ENCODE measurements at places on chromosomes 6 and 20.

- DNase-seq = no peak
Measured at GRCh38 chr6:137736911-137737310, 130.1 kb upstream of the TNFAIP3 start.

DNA sequence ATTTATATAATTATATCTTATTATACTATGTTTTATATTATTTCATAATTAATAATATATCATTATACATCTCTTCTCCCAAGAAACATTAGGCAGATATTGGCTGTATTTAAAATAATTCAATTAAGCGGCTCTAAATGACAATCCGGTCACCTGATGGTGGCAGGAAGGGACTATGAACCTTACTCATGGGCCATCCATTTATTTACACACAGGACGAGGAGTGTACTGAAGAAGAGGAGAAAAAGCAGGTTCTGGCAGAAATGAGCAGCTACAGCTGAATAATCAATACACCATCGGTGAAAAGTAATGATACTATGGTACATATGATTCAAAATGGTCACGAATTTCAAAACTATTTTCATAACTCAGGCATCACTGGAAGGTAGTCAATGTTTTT is 277.7 kb downstream of the KIF16B start:
- no peak for DNase-seq

GRCh38 chr6:35775031-35775430 is 1.4 kb upstream of the CLPSL2 start:
- no peak for DNase-seq

- no peak for DNase-seq
Measured at GRCh38 chr6:169654598-169655391, 47.0 kb downstream of the WDR27 start.

DNA sequence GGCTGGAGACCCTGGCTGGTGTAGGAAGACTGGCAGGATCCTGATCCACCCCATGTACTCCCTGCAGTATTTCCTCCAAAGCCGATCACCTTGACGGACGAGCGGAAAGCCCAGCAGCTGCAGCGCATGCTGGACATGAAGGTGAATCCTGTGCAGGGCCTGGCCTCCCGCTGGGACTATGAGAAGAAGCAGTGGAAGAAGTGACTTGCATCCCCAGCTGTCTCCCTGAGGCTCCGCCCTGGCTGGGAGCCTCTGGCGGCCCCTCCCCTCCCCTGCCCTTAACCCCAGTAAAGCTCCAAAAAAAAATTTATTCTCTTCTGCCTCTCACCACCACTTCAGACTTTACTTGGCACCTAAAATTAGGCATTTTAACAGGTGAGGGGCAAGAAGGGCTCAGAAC is 7.0 kb downstream of the COX4I2 start:
- DNase-seq = no peak

GRCh38 chr20:44851545-44851944 is 34.0 kb upstream of the YWHAB start:
- no peak for DNase-seq

- no peak for DNase-seq
Measured at GRCh38 chr6:44227148-44227793, 3.9 kb downstream of the SLC29A1 start.

- no peak for DNase-seq
Measured at GRCh38 chr20:8228315-8228714, 96.2 kb downstream of the PLCB1 start.

GRCh38 chr6:134379076-134379475 is 61.2 kb upstream of the SGK1 start:
- no peak for DNase-seq

DNA sequence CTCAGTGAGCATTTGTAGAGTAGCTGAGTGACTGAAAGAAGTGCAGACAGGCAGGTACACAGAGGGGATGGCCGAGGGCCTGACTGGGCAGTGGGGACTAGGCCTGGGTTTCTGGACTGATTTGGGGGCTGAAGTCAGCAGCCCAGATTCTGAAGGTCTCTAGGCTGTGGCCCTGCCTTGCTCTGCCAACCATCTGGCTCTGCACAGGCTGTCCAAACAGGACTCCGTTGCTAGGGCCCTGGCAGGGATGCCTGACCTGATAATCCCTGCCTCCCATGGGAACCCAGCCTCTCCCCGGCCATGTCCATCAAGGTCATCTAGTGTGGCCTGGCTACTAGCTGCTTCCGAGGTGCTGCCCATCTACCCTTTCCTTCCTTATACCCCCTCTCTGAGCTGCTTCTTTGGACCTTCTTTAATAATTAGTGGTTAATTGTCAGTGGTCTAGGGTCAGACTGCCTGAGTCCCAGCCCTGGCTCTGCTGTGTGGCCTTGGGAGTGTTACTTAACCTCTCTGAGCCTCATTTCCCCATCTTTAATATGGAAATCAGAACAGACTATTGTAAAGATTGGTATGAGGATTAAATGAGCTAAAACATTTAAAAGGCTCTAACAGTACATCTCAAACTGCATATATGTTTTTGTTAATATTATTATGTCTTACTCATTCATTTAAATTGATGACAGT is 137.9 kb downstream of the VEGFA start:
- no peak for DNase-seq

- DNase-seq = no peak
Measured at GRCh38 chr20:51121901-51122412, 99.0 kb upstream of the KCNG1 start.

DNA sequence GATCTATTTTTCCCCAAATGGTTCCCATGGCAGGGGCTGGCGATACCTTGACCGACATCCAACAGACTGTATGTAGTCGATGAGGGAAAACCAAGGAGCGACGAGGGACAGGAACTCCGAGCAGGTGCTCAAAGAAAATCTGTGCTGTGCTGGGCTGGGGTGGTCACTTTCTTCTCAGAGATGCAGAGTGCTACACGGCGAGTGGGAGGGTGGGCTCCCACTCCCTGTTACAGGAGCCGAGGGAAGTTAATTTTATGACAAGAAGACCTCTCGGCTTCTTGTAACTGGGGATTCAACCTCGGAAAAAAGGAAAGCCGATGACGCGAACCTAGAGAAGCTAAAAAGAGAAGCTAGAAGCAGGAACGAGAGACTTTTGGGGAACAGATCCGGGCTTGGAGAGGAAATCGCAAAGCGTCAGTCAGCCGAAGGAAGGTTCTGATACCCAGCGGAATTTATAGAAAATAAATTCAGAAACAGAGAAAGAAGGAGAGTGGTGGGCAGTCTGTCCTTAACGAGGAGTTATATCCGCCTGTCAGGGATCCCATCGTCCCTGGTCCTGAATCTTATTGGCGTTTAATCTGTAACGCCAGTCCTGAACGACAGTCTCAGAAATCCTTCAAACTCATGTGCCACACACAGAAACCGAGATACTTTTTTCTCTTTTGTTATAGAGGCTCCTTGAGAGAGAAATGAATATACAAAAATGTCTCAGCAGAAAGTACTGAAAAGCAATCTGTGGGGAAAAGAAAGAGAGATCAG is 84.6 kb upstream of the ZNF322 start:
- no peak for DNase-seq

DNA sequence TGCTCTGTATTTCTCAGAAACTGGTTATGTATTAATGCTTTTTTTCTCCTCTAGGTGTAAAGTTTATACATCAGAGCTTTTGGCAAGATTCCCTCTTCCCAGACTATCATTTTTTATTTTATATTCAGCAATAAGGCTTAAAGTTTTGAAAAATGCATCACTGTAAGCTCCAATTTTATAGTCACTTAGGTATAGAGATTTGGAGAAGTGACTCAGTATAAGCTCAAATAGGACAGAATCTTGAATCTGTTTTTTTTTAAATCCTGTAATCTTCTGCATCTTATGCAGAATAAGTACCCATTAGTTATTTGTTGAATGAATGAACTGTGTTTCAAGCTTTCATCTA is 1.0 kb downstream of the NCOA7 start:
- no peak for DNase-seq

- DNase-seq = no peak
Measured at GRCh38 chr6:125020385-125020784, 58.1 kb downstream of the RNF217 start.

GRCh38 chr6:87902383-87902782 is 145.3 kb upstream of the SPACA1 start:
- DNase-seq = no peak

DNA sequence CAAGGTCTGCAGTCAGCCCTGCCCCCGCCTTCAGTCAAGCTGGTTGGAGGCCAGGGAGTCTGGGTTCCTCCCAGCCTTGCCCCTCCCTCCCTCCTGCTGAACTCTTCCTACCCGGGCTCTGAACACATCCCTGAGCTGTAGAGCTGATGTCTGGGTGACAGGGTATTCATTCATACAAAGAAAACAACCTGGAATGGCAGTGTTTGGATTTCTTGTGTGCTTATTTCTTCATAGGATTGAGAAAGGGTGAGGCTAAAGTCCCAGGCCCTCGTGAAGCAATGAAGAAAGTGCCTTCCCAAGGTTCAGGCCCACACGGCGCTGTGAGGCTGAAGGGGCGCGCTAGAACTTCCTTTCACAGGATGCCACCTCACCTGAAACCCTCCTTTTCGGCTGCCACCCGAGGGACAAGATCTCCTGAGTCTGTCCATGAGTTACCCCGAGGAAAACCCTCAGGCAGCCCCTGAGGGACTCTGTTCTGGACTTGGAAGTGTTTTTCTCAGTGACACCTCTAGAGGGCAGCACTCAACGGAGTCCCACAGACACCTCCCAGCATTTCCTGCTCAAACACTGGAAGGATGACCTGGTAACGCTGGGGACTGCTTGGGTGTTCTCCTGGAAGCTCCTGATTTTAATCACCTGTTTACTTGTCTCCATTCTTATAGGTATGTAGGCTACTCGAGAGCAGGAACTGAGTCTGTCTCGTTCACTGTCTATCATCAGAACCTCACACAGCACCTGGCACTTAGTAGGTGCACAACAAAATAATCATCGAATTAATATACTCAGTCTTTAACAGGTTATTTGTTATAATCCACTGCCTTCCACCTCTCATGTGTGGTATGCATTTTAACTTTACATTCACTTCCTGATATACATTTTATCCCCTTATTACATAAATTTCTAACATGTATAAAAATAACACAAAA is 11.8 kb upstream of the GSTA1 start:
- peak; percentile 55 for DNase-seq

DNA sequence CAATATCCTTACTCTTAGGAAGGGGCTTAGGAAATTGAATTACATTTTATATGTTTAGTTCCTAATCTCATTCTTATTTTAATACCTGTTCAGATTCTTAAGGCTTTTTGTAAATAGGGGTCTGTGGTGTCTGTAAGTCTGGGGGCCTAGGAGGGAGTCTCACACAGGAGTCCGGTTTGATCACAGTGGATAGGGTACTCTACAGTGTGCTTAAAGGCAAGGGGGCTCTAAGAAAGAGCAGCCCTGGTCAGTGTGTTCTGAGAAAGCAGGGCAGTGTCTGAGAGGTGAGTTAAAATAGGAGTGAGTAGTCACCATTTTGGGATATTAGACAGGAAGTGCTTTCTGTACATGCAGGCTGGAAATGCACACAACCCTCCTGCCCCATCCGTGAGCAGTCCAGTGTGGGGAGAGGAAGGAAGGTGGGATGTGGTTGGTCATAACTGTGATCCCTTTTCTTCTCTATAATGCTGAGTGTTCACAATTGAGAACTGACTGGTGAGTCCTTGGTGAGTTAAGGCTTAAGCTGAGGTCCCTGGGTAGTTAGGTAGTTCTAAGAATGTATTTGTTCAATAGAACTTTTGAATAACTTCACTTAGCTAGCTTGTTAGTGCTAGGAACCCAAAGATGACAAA is 50.0 kb downstream of the CDKAL1 start:
- DNase-seq = peak; percentile 65

All from KBM-7 (cell line).